NCI-H524 (cell line): ENCODE measurements at places on chromosomes 7 and 10.

DNA sequence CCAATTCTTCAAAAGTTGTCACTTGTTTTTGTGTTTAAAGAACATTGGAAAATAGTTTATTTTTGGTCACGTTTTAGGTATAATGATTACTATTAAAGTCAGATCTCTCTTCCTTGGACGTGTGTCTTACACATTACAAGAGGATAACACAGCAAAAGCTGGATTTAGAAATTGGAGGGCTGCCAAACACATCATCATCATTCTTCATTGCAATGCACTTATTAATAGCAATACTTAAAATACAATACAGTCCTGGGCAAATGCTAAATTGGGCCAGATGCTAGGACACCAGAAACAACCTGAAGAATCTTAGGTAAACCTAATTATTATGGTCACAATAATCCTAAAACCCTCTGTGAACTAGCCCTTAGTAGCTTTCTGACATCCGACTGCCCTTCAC lies 303.6 kb downstream of the DGKB start:
- DNase-seq: peak; percentile 40

DNA sequence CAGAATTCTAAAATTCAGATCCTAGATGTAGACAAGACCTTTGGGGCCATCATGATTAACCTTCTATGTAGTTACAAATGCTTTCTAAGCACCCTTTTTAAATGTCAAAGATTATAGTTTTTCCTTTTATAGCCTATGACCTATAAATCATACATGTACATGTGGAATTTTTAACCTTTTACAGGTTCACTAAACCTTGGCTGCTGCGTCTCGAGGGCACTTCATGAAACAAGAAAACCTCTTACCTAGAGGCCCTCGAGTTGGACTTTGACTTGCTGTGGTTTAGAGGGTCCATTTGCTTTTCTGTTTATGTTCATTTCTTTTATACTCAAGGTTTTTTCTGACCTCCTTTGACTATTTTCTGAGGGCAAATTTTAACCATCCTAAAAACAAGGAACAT lies 302.2 kb downstream of the CSTF2T start:
- no peak for DNase-seq

- DNase-seq: no peak
These were observed 556.5 kb upstream of the LRRN3 start for GRCh38 chr7:110534241-110534931.

DNA sequence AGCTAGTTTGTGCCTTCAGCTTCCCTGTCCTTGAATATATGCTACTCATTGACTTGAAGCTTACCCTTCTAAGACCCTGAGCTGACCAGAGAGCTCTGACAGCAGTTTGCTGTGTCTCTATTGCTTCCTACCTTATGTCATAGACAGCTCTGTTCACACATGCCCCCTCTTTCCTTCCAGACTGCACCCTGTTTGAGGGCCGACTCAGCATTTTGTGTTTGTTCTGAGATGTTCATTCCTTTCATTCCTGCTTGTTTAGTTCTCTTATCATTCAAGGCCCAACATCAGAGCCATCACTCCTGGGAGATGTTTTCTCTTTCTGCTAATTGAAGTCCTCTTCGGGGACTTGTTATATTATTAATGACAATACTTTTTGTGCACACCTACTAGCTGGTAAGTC lies 518.9 kb downstream of the LRMDA start:
- DNase-seq: no peak

DNA sequence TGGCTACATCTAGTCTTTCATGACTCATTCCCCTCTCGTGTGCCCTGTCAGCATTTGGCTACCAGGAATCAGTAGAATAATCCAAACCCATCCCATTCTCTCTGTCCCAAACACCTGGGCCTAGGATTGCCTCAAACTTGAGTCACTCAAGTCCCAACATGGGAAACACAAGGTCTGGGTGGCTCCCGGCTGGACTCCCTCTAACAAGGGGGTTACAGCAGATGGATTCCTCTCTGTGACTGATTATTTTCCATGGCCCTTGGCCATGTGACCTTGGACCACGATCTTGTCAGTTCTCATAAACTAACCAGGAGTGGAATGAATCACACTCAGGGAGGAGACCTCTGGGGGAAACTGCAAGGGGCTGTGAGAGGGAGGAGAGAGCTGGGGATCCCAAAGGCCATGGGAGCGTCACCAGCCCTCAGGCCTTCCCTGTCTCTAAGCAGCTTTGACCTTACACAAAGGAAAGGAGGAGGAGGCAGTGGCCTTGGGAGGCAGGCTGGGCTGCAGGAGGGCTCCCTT lies 533.1 kb downstream of the KCNMA1 start:
- DNase-seq: no peak

GRCh38 chr10:74058658-74059057 lies 60.7 kb downstream of the VCL start:
- DNase-seq: peak; percentile 11

DNA sequence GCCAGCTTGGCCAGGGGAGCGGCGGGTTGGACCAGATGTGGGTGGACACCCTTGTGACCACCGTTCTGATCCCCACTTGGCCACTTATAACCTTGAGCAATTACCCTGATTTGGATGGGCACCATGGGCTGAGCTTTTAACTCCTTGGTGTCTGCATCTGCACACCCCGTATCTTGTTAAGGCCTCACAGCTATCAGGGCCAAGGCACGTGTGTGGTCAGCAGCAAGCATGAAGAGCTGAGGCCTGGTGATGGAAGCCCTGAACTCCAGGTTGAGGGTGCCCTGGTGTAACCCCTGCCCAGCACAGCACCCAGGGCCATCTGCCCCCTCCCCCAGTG lies 89.2 kb downstream of the ZMIZ1 start:
- no peak for DNase-seq

DNA sequence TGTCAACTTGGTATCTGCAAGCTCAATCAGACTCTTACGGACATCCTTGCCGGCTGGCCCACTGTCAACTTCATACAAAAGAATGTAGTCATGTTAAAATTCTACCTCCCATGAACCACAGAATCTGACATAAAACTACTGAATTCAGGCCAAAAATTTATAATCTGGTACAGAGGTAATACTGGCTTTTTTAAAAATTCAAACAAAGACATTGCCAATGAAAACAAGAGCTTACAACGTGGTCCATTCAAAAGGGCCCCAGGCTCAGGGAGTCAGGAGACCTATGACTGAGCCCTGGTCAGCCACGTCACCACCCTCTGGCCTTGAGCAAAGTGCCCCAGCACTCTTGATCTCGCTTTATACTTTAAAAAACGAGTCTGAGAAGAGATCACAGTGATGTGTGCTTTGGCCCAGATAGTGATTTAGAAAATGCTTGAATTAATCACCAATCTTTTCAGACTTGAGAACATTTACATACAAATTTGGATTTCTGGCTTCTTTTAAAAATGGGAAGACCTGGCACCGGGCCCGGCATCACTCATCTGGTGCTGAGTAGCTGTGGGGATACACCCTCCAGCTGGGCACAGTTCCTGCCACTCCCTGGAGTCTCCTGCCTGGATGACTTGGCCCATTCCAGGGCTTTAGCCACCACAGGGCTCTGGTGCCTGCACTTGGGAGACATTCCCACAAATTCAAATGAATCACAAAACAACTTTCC lies 94.1 kb downstream of the PIP4K2A start:
- DNase-seq: no peak

- peak; percentile 2 for DNase-seq
These were observed 72.9 kb downstream of the SP8 start for GRCh38 chr7:20713792-20714191.

- no peak for DNase-seq
These were observed 26.7 kb downstream of the CCSER2 start for GRCh38 chr10:84355106-84355505.
